HS-27A (cell line): ENCODE measurements at places on chromosomes 1 and 21.

DNA sequence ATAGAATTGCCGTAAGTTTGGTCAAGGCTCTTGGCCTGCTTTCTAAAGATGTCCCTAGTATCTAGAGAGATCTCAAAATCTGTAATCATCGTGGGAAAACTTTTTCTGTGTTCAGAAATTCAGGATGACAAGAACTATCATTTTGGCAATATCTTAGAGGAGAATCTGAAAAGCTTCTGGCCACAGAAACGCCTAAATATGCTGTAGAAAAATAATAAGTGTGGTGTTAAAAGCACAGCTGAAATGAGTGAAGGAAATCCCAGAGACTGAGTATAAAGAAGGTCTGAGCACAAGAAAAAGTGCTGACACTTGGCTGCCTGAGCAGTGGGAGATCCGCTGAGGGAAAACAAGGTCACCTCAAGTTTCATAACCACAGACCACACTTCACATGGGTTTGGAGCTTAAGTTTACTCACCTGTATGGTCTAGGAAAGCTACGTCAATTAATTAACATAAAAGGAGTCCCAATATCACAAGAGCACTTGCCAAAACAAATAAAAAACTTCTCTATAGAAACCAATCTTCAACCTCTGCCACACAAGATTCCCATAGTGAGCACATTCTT is 235.2 kb upstream of the IRF2BP2 start:
- DNase-seq, result no peak

DNA sequence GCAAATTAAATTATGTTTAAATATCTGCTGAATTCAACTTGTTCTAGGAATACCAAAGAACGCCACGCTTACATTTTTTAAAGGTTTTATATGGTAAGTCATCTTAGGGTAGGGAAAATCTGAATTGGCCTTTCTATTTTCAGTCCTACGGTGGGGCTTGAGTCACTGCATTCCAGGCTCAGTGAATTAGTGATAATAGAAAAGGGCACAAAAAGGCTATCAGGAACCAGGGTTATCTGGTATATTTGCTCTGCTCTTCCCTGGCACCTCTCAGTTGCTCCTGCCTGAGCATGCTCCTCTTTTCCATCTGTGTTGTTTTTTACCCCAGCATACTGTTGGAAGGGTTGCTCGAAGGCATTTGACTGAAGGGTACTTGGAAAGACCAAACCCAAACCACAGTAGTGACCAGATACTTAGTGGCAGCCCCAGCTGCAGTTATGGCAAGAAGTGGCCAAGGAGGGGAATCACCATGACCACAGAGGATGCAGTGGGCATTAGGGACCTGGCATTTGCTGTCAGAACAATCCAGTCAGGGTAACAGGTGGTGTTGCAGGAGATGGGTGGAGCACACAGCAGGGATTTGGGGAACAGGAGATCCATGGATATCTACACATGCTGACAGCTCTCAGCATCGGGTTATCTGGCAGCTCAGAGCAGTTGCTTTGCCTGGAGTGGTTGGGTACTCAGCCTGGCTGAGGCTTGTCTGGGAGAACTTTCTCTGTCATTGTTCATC is 2.3 kb downstream of the OVAAL start:
- DNase-seq, result no peak

- DNase-seq, result no peak
Measured at GRCh38 chr1:67812226-67812625, 21.0 kb downstream of the GNG12 start.

DNA sequence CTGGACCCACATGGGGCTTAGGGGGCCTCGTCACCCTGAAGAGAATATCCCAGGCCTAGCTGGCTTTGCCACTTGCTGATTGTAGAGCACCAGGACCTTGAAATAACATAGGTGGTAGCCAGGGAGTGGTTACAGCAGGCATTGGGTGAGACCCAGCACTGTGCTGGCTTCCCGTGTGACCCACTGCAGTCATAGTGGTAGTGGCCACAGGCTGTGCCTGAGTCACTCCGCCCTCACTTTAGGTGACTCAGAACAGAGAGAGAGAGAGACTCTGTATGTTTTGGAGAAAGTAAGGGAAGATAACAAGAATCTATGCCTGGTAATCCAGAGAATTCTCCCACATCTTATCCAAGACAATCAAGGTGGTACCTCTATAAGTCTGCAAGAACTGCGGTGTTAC is 98.7 kb upstream of the LHX8 start:
- no peak for DNase-seq

GRCh38 chr1:200037501-200037900 is 10.0 kb downstream of the NR5A2 start:
- no peak for DNase-seq

- no peak for DNase-seq
Measured at GRCh38 chr1:246074421-246074820, 432.7 kb downstream of the SMYD3 start.

- DNase-seq, result no peak
Measured at GRCh38 chr1:159991513-159991912, 37.5 kb upstream of the SLAMF9 start.

DNA sequence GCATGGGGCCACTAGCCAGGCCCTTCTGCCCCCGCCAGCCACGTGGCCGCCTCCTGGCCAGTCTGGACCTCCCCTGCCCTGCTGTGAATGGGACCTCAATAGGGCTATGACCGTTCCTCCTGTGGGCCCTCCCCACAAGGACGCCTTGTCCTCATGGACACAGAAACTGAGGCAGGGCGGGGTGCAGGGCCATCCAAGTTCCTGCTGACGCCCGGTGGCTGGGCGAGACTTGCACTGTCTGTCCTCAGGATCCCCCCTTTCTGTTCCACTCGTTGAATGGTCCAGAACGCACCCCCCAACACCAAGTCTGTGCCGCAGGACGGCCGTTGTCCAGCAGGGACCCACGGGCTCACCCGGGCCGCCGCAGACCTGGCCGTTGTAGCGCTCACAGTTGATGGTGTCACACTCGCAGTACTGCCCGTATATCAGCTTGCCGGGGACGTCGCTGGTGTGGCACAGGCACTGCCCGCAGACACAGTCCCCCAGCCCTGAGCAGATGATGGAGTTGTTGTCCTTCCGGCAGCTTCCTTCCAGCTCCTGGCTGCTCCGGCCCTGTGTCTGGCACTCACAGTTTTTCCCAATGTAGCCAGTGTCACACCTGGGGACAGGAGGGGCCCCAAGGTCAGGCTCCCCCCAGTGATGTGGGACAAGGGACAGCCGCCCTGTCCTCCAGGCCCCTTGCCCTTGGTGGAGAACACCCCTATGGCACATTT is 16.3 kb upstream of the PTTG1IP start:
- DNase-seq, result no peak

GRCh38 chr1:183480971-183481441 is 8.7 kb downstream of the SMG7 start:
- DNase-seq, result no peak

DNA sequence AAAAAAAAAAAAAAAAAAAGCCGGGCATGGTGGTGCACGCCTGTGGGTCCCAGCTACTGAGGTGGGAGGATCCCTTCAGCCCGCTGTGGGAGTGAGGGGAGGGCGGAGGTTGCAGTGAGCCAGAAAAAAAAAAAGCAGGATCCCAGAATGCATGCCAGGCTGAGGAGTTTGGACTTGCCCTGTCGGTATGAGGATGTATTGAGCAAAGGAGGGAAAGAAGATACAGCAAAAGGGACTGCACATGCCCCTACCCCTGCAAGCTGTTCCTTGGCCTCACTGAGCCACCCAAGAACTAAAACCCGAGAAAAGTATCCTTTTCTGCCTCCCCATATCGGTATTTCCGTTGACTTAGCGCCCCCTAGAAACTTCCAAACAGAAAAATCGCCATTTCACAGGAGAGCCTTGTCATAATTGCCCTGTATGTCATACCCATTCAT is 1.3 kb upstream of the GPATCH4 start:
- no peak for DNase-seq

GRCh38 chr1:241738284-241739078 is 86.4 kb downstream of the WDR64 start:
- DNase-seq, result no peak

GRCh38 chr21:34722684-34723300 is 54.0 kb downstream of the CLIC6 start:
- no peak for DNase-seq

DNA sequence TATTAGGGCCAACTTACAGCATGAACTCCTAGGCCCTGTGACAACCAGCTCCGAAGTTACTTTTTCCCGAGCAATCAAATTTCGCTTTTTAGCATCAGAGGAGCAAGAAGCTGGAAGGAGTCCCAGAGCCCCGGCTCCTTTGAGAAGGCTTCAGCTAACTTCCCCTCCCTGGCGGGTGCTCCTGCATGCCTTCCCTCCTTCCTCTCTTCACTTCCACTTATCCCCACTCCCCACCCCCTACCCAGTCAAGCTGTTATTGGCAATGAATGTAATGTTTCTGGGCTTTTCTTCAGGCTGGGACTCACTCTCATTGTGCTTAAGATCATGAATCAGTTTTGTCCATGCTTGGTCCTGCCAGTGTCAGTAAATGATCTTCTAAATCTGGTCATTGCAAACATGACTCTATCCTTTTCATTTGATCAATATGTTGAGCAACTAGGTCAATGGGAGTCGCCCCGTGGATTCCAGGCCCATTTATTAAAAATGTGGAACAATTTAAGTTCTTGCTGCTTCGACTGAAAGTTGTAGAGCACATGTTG is 94.5 kb upstream of the TSPAN2 start:
- DNase-seq, result no peak

- DNase-seq, result no peak
Measured at GRCh38 chr1:65881067-65881594, 88.4 kb downstream of the PDE4B start.

DNA sequence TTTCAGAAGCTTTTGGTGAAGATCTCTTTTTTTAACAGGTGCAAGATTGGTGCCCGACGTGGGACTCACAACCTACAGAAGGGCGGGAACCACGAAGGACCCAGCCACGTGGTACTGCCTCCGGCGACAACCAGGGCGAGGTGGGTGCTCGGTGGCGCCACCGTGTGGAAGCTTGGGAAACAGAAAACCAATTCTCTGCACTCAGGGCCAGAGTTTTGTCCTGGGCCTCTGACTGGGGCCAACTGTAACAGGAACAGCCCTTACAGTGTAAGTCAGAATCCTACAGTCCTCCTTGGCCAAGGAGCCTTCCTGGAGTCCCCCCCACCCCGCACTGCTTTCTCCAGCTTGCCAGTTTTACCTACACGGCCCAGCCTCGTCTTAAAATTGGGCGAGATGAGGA is 11.6 kb upstream of the S100A7A start:
- no peak for DNase-seq

DNA sequence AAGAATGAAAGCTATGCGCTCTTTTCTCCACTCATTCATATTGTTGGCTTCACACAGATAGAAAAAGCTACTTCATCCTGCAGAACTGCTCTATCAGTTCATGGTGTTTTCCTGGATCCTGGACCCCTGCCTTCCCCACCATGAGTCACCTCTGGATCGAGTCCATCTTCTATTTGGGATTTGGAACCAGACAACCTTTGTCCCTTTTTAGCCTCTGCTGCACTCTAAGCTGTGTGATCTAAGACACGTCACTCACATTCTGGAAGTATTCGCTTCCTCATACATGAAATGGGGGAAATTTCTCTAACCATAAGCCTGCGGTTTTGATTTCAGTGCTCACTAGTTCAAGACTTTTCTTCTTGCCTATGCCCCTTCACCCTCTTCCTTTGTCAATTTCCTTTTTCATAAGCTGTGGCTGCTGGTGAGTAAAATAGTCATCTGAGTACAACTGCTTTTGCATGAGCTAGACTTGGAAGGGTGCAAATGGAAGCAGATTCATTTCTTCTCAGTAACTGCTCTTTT is 14.1 kb upstream of the DEGS1 start:
- peak; percentile 29 for DNase-seq

DNA sequence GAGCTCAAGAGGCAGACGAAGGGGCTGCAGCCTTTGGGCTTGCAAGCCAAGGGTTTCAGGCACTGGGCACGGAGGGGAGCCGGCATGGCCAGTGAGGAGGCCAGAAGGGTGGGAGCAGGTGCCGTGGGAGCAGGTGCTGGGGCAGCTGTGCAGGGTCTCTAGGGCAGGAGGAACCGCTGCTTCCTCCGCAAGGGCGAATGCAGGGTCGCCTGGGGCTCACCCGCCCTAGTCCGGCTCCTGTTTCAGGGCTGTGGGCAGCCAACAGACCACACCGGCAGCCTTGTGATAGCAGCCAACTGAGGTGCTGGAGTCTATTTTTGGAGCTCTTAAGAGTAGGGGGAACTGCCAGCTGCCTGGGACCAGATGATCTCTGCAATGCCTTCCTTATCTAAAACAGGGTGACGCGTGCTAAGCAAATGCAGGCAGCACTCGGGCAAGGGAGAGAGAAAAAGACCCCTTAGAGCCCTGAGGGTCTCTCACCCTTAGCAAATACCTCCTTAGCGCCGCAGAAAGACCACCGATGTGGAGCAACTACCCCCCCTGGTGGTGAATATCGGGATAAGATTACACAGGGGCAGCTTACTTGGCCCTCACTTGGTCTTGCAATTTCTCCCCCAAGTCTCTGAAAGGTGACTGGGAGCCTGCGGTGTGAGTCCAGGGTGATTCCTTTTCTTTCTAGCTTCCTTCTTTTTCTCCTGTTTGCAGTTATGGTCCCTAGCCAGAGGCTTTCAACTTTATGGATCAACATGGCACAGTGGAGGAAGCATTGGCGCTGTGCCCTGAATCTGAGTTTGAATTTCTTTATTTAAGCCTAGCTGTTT is 20.7 kb upstream of the MAPKAPK2 start:
- DNase-seq, result no peak

- no peak for DNase-seq
Measured at GRCh38 chr1:224713228-224713627, 97.1 kb downstream of the CNIH3 start.

DNA sequence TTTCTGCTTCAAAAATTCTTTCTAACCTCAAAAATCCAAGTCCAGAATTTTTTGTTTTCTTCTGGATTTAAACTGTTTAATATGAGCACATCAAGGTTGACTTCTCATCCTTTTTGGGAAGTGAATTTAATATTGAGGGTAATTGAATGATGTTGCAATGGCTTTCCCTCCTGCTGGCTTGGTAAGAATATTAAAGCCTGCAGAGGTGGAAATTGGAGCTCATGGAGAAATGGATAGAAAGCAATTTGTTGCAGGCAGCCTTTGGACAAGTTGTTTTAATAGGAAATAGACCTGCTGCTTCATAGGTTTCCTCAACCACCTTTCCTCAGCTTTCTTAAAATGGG is 124.7 kb downstream of the SYT2 start:
- DNase-seq, result no peak

GRCh38 chr1:194295685-194296084 is 1109.3 kb upstream of the B3GALT2 start:
- DNase-seq, result no peak
